T-cell (primary cell): ENCODE measurements at places on chromosomes 5 and 9.

- no peaks in the 10 kb centered on the region for H3K36me3 ChIP-seq
- no peak overlapping the region for H3K27ac ChIP-seq
- no peak overlapping the region for H3K4me3 ChIP-seq
- no peaks in the 10 kb centered on the region for H3K4me1 ChIP-seq
Measured at GRCh38 chr5:98963019-98963418, 34.2 kb upstream of the CHD1 start.

DNA sequence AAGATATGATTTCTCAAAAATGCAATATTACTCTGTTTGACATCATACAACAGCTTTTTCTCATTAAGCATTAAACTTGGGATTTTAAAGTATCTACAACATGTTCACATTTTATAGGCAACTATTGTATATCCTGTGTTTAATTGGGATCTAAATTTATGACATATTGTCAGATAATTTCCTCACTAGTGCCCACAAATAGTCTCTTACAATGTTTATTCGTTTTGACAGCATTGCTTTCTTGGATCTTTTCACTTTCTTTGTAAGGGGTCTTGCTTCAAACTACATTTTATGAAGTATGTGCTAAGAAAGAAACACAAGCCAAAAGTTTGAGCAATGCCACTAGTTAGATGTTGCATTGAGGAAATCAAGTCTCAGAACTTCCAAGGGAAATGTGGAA is 285.1 kb downstream of the TMEM167A start:
- no peaks in the 10 kb centered on the region for H3K36me3 ChIP-seq
- no peak for DNase-seq
- H3K27ac ChIP-seq, result no peak overlapping the region
- H3K4me1 ChIP-seq, result no peaks in the 10 kb centered on the region
- no peak overlapping the region for H3K4me3 ChIP-seq

DNA sequence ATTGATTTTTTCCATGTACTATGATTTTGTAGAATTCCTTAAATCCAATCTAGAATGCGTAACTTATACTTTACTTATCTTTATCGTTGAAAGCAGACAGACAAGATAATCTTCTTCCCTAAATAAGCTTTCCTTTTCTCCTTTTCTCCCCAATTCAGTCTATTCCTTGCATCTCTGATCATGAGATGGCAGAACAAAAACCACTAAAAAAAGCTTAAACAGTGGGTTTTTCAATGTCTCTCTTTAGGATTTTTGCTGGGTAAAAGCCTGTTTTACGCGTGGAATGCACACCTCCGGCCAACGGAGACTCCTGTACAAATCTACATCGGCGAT is 755 bp downstream of the CDKN2B start:
- no peak overlapping the region for H3K27ac ChIP-seq
- H3K36me3 ChIP-seq, result no peaks in the 10 kb centered on the region
- H3K4me1 ChIP-seq, result peaks cover 9% of the 10 kb centered on the region
- no peak for DNase-seq

- H3K4me1 ChIP-seq, result no peaks in the 10 kb centered on the region
- H3K27me3 ChIP-seq, result no peaks in the 10 kb centered on the region
- H3K36me3 ChIP-seq, result no peaks in the 10 kb centered on the region
- DNase-seq, result no peak
Measured at GRCh38 chr5:109485030-109485429, 75.3 kb upstream of the PJA2 start.

- H3K27me3 ChIP-seq, result no peaks in the 10 kb centered on the region
- no peak overlapping the region for H3K4me3 ChIP-seq
- no peak overlapping the region for H3K27ac ChIP-seq
- no peaks in the 10 kb centered on the region for H3K36me3 ChIP-seq
- no peak for DNase-seq
Measured at GRCh38 chr5:19519448-19519847, 468.6 kb downstream of the CDH18 start.

DNA sequence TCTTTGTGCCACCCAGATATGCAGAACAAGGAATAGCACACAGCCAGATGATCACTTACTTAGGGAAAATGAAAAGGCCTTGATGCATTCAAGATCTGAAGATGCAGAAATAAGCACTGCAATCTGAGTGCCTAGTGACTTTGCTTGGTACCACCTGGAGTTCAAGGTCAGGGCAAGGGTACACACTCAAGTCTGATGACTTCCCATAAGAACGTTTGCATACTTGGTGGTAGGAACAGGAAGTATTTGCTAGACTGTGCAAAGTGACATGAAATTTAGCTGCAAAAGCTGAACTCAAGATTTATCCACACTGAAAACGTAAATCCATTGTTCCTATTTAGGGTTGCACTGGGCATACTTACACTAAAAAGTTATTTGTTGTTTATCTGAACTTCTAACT is 177.1 kb downstream of the PIK3R1 start:
- DNase-seq, result no peak
- no peak overlapping the region for H3K27ac ChIP-seq
- no peaks in the 10 kb centered on the region for H3K27me3 ChIP-seq
- no peaks in the 10 kb centered on the region for H3K36me3 ChIP-seq
- no peak overlapping the region for H3K4me3 ChIP-seq
